ENCODE measurements at places on chromosomes 4 and X.

- DNase-seq: no peak
These were observed 86.1 kb upstream of the GRXCR1 start for GRCh38 chr4:42806303-42806835.

- no peak for DNase-seq
These were observed 23.3 kb upstream of the GUCY1B1 start for GRCh38 chr4:155735496-155735895.

DNA sequence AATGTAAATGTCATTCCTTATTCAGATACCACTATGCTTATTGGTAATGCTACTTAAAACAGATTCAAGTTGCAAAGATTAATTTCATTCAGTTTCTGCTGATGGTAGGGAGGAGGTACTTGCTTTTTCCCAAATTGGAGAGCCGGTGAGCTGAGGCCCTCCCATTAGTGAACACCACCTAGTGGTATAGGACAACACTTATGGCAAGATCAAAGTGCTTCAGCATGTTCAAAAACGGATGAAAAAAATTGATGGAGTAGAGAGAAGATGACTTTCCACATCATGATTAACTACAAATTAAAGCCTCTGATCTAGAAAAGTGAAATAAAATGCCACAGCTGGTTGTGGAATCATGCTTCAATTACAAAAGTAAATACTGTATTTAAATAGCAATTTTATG lies 112.9 kb downstream of the MBNL3 start:
- peak; percentile 0 for DNase-seq

DNA sequence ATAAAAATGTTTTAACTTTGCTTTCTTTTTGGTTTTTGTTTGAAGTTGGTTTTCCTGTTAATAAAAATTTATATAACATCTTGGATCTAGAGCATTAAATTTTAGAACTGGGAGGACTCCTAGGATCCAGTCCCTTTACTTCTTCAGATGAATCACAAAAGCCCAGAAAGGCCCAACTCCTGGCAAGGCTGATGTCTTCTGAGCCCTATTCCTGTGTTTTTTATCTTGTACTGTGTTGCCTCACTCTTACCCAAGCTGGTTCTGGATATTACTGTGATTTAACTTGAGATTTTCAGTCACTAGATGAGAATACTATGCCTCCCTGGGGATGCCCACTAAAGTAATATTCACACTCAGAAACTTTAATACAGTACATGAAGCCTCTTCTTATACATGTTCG lies 127.1 kb upstream of the GALNT7 start:
- DNase-seq: no peak

- DNase-seq: no peak
These were observed 84.0 kb upstream of the PPP2R3B start for GRCh38 chrX:470686-471085.

GRCh38 chrX:83186632-83187031 lies 321.5 kb upstream of the POU3F4 start:
- no peak for DNase-seq

DNA sequence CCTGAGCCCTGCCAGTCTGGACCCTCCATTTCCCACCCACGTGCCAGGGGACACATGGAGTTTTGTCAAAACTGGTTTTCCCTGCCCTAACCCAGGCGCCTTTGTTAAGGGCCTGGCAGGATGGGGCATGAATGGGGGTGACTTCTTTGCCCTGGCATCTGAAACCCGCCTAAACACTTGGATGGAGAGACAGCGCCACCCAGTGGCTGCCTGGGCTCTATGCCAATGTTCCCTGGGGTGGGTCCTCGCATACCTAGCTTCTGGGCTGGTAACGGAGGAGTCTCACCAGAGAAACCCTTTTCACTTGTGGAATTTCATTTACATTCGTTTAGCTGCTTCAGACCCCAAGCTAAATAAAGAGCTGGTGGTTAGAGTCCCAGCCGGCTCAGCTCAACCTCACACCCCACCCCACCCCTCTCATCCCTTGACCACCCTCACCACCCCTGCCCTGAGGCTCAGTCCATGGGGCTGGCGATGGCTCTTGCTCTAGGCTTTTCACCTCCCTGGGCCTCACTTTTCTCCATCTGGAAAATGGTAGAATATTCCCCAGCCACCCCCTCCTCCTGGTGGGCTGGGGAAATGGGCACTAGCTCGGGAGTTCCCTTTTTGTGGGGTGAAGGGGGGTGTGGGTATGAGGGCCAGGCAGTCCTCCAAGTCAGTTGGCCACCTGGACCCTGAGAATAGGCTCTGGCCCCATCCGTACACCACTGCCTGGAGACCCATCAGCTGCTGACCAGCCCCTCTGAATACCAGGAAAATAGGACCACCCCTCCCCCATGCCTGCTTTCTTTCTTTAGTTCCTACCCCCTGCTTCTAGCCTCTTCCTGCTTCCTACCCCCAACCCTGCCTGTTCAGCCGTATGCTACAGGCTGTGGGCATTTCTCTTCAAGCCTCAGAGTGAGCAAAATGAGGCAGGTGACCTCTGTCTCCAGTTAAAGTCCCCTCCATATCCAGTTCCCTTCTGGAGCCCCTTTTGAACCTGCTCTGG lies 57.1 kb upstream of the PJA1 start:
- DNase-seq: peak; percentile 80

GRCh38 chrX:122835886-122836285 lies 348.2 kb upstream of the GRIA3 start:
- no peak for DNase-seq

GRCh38 chrX:41604766-41605543 lies 83.8 kb upstream of the GPR34 start:
- no peak for DNase-seq

GRCh38 chrX:112786076-112786475 lies 54.6 kb downstream of the AMOT start:
- DNase-seq: no peak

- no peak for DNase-seq
These were observed 559.6 kb downstream of the ARAP2 start for GRCh38 chr4:35684755-35685154.

GRCh38 chrX:43016021-43016420 lies 238.1 kb upstream of the PPP1R2C start:
- DNase-seq: no peak

DNA sequence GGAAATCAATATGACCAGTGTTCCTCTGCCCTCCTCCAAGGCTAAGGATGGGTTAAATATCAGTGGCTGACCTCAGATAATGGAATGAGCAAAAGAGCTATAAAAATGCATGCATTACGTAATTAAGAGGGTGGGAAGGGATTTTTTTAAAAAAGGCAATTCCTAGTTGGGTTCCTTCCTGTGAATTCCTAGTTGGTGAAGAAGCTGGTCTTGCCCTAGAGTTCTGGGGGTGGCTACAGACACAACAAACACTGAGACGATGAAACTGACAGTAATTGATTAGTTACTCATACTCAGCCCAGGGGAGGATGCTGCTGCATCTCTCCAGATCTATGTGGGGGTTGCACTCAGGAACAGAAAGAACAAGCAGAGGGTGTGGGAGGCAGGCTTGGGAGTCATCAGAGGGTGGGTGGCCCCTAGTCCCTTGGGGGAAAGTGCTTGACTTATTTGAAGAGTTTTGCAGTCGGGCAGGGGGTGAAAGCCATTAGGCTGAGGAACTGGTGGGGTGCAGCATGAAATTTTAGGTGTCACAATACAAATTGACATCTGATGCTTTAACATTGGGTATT lies 662.0 kb upstream of the FRG1 start:
- DNase-seq: no peak

DNA sequence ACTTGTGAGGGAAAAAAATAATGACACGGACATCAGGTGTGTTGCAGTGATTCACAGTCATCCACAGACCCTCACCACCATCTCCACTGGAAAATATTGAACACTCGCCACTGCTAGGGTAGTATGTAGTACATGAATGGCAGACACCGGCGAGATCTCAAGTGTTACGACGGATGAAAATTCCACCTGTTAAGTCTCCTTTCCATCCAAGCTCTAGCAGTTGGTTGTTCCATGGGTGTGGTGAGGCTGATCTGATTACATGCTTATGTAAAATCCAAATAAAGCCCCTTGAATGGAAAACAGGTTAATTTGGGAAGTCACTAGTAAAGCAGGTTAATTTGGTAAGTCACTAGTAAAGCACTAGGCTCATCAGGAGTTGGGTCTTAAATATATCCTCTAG lies 1.1 kb upstream of the ARMCX4 start:
- no peak for DNase-seq

DNA sequence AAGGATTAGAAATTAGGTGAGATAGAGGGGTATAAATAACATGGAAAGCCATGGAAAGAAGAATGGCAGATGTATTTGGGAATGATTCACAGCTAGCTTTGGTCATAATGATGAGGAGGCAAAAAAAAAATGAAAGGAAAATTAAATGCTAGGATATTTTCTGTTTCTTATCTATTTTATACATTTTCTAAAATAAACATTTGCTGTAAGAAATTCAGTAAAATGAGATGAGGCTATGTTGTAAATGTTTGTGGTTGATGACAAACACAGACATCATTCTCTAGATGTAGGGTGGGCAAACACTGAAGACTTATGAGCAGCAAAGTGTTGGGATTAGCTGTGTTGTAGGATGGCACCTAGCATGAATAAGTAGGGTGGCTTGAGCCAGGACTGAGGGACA lies 407.1 kb downstream of the IL15 start:
- no peak for DNase-seq

- DNase-seq: no peak
These were observed 685.5 kb downstream of the KCTD8 start for GRCh38 chr4:43763029-43763610.

DNA sequence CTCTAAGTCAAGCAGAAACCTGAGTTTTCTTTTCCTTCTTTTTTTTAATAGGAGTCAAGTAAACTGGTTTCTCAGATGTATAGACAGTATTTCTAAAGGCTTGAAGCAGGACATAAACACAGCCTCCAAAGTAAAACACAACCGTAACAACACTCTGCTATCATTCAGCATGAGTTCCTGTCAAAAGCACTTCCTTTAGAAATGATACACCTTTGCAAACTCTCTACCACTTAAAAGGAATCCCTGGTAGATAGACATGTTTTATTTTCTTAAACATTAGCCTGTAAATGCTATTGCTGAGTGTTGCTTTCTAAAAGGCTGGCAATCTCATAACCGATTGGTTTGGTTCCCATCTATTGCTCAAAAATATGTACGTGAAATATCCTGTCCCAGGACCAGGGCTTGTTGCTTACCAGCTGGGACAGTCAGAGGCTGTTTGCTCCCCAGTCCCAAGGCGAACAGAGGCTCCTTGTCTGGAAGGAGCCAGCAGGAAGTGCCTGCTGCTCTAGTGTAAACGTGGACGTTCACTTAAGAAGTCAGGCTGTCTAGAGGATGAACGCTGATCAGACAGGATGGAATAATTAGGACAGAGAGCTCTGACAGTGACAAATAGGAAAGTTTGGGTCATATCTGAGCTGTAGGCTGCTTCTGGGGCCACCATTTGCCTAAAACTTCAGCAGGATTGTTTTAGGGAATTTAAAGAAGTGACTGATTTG lies 173.9 kb upstream of the KLF3 start:
- DNase-seq: peak; percentile 60

GRCh38 chr4:175767150-175767549 lies 44.9 kb downstream of the GPM6A start:
- DNase-seq: no peak
